Stimulated activated naive B cell treated with anti-CD40 and anti-IgM and Interleukin-4, amounts not matched to agents 10 μg/mL and 1 μg/mL and 100 μg/mL, for 72 hours (primary cell): ENCODE measurements at places on chromosomes 2 and 18.

DNA sequence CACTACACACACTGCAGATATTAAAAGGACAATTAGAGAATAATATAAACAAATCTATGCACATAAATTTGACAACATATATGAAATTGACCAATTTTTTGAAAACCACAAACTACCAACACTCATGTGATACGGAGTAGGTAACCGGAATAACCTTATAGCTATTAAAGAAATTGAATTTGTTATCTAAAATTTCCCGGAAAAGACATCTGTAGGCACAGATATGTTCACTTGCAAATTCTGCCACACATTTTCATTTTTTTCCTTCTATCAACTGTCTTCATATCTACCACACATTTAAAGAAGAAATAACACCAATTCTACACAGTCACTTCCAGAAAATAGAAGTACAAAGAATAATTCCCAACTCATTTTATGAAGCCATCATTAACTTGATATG is 22.4 kb downstream of the NLRC4 start:
- DNase-seq: no peak

- no peak for DNase-seq
Measured at GRCh38 chr2:9552219-9553178, 3.1 kb downstream of the ADAM17 start.

GRCh38 chr18:11871501-11871900 is 20.3 kb downstream of the CHMP1B start:
- DNase-seq: no peak

- DNase-seq: no peak
Measured at GRCh38 chr18:50000227-50000626, 186.9 kb upstream of the ACAA2 start.

DNA sequence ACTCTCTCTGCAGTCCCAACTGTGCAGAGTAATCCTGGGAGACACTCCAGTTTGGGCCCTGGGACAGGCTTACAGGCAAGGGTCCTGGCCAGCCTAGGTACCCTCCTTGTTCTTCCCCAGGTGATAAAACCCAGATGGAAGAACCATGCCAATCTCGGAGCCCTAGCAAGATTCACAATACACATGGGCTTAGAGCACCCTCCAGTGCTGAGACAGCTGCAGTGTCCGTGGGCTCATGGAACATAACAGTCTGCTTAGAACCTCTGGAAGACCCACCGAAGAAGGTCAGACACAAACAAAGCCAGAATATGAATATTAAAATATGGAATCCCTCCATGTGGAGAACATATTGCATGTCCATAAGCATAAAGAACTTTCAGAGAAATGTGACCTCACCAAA is 568.1 kb downstream of the KCNJ3 start:
- DNase-seq: no peak

DNA sequence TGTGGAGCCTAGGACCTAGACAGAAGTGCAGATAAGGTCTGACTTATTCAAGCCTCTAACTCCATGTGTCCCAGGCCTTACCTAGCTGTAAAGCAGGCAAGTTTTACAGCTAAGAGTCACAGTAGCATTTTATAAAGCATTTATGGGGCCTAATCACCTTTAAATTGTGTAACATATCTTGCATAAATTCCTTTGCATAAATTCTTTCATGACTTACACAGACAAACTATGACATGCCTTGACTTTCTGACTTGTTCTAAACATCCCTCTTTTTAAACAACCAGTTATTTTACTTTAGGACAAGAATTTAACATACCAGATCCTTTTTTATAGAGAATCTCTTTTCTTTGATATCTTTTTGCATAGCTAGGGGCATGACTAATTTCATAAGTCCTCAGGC is 1257.8 kb upstream of the NRXN1 start:
- DNase-seq: no peak

GRCh38 chr2:66389651-66390131 is 45.2 kb upstream of the MEIS1 start:
- DNase-seq: no peak

GRCh38 chr2:29225814-29226213 is 110.6 kb downstream of the CLIP4 start:
- no peak for DNase-seq

GRCh38 chr2:160741815-160742214 is 248.2 kb upstream of the RBMS1 start:
- no peak for DNase-seq

GRCh38 chr2:229218329-229218921 is 52.7 kb downstream of the PID1 start:
- DNase-seq: no peak

GRCh38 chr2:224016963-224017362 is 22.1 kb downstream of the SERPINE2 start:
- no peak for DNase-seq

- peak; percentile 84 for DNase-seq
Measured at GRCh38 chr2:127080938-127081755, 25.8 kb downstream of the BIN1 start.

DNA sequence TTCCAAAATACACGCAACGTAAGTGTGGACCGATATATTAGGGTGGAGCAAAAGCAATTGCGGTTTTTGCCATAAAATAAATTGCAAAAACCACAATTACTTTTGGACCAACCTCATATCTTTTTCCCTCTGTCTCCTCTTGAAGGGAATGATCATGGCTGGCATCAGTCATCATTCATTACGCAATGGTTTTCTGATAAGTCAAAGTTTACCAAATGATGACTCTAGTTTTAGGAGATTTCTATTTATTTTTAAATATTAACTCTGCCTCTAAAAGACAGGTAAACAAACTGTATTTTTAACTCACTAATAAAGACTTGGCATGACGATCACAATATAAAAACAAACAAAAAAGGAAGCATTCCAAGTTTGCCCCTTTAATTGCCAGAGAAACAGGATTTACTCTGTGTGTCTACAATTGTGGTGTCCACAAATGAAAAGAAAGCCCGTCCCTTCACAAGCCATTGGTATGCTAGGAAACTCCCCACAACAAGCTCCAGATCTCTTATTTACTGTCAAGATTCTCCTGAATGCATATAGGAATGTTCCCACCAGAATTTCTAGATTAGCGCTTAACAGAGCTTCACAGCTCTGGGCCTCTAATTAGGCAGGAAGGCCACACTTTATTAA is 61.3 kb downstream of the IRS1 start:
- no peak for DNase-seq

DNA sequence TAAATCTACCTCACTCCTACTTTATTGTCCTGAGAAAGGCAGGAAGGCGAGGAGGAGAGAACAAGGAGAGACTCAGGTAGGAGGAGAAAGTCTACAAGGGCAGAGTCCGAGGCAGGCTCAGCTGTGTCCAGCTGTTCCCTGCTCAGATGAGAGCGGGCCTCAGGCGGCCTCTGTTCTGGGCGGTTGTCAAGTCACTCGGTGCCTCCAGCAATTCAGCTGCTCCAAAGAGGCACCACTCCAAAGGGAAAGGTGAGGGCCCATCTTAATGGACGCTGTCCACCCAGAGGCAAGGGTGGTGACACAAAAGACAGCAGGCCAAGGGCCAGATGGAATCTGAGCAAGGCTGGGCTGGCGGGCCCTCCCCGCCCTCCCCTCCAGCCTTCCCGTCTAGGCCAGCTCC is 101.4 kb upstream of the EPAS1 start:
- no peak for DNase-seq

DNA sequence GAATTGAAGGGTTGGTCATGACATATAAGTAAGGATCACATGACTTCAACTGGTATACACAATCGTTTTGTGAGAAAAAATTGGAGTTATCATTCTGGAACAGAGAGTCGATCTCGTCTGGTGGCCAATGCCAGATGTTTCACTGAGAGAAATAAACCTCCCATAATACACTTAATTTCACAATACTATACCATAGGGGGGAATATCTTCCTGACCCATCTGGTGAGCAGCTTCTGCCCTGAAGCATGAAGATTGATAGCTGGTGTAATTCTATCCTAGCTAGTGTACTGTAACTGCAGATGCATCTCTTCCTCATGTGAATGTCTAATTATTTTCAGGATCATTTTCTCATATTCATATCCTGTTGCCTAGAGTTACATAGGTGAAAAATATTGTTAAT is 15.7 kb upstream of the CDH7 start:
- DNase-seq: no peak

DNA sequence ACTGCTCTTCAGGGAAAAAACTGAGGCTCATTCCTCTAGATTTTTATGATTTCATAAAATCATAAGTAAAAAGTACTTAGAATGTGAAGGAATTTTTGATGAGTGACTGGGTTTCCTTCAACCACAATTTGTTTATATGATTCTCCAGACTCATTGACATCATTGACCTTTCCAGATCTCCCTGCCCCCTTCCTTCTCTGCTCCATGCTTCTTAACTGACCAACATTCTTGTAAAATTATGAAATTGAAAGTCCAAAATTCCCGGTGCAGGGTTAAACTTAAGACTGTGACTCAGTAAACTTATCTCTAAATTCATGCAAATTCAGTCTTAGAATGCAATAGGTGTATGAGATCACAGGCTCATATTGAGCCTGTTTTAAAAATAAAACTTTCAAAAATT is 648.9 kb downstream of the TDRD15 start:
- DNase-seq: no peak

- no peak for DNase-seq
Measured at GRCh38 chr2:180222644-180223043, 215.5 kb upstream of the CWC22 start.

DNA sequence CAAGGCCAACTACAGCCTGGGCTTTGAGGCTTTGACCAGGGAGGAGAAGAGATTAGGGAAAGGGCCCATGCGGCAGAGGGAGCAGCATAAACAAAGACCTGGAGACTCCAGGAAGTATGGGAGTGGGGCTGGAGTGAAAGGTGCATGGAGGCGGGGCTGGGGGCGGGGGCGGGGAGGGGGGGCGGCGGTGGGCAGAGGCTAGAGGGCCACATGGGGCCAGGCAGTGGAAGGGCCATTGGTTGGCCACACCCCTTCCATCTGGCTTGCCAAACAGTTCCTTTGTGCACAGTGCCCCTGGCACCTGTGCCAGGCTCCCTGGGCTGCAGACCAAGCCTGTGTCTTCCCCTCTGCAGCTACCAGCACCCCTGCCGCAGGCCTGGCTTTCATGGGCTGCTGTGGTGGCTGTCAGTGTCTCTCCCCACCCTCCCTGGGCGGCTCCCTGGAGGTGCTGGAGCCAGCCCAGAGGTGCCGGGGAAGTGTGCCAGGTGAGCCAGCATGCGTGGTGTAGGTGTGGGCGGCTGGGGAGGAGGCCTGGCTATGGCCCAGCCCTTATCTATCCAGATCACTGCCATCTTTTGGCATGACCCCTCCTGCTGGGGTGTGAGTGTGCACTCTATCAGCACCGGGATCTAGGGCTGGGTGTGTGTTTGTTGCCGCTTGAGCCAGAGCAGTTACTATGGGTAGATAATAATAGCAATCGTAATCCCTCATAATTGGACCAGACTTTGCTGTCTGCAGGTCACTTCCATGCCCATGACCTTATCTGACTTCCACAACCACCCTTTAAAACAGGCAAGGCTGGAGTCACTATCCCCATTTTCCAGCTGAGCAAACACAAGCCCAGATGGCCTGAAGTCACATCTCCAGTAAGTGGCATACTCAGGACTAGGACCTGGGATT is 30.5 kb downstream of the DNMT3A start:
- DNase-seq: no peak

GRCh38 chr18:23536204-23536603 is 32.9 kb downstream of the RMC1 start:
- no peak for DNase-seq

GRCh38 chr2:105327690-105328089 is 1.8 kb downstream of the TGFBRAP1 start:
- no peak for DNase-seq

DNA sequence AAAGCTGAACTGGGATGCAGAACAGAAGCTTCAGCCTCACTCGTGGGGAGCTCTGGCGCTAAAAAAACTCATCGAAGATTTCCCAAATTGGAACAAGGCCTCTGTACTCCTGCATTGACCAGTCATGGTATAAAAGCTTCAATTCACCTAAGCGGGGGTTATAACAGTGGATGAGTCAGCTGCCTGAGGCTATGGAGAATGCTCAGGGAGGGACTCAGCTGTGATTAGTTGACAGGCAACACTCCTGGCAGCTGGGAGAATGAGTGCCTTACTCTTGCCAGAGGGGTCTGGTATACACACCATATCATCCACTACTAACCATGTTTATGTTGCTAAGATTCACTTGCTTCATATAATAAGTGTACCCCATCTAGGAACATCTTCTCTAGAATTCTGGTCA is 350.6 kb upstream of the VRK2 start:
- no peak for DNase-seq

- no peak for DNase-seq
Measured at GRCh38 chr2:118848381-118849225, 1.2 kb upstream of the EN1 start.

DNA sequence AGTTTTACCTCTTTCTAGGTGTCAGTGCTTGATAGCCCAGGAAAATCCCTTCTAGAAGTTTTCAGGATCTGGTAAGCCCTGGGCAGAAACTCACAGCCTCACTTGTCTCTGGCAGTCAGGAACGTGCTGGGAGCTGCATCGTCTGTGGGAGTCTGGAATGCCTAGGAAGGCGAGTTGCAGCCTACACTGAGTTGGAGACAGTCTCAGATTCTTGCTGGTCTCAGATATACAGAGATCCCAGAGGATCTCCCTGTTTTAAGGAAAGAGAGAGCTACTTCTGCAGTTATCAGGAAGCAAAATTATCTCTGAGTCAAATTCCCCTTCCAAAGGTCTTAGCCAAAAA is 104.4 kb upstream of the CDC42EP3 start:
- DNase-seq: no peak

GRCh38 chr2:108641756-108642155 is 77.5 kb upstream of the RANBP2 start:
- no peak for DNase-seq

DNA sequence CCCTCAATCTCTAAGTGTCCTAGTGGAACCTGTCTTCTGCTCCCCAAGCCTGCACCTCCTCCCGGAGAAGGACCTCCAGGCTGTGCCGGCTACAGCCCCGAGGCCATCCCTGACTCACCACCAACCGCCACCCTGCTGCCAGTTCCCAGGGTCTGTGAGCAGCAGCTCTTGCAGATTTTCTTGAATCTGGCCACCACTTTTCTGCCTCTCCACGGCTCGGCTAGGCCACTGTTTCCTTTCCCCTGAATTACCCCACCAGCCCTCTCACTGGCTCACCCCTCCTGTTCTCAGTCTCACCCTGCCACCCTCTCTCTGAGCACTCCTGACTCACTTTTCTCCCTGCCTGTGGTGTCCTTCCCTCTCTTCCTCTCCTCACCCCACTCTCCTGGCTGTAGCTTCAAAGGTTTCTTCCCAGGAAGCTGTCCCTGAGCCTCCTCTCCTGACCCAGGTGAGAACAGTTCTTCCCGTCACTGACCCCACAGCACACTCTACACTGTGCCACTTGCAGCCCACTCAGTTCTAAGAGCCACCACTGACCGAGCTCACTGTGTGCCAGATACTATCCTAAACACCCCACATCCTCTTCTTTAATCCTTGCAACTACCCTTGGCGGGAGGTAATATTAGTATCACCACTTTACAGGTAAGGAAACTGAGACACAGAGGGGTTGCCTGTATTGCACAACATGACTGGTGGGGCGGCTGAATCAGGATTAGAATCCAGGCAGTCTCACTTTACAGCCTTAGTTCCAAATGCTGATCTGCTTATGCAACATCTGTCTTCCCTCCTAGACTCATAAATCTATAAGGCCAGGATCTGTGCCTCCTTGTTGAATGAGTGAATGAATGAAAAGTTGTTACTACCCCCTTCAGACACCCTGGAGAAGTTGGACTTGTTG is 111.6 kb downstream of the SMAD7 start:
- DNase-seq: no peak
